ENCODE measurements at places on chromosomes 7 and 10.

GRCh38 chr7:2109251-2109872 lies 123.4 kb downstream of the MAD1L1 start:
- DNase-seq: no peak

DNA sequence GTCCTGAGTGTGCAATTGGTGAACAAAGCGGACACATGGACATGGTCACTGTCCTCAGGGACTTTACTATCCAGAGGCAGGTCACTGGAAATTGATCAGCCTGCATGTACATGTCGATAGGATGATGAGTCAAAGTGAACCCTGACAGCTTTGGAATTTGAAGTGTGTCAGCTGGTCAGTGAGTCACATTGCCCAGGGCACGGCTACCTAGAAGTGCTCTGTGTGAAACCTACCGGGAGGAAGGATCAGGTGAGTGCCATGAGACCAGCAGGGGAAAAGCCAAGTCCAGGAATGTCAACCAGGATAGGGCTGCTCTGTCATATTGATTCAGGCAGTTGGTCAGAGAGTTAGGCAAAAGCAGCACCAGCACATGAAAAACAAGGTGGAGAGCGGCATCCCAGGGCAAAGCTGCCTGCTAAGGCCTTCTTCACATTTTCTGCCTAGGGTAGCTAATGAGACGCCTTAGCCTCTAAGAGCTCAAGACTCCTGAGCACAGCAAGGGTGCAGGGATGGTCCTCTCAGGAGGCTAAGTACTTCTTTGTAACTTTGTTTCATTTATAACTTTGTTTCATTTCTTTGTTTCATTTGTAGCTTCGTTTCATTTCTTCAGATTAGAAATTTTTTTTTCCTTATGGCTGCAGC lies 19.4 kb upstream of the PDCD4 start:
- no peak for DNase-seq

- DNase-seq: no peak
These were observed 195.4 kb downstream of the SKIDA1 start for GRCh38 chr10:21329995-21330627.

GRCh38 chr10:42866115-42866995 lies 83.8 kb downstream of the BMS1 start:
- peak; percentile 63 for DNase-seq

- DNase-seq: no peak
These were observed 18.0 kb upstream of the DIP2C start for GRCh38 chr10:707456-707855.

- no peak for DNase-seq
These were observed 65.3 kb downstream of the OR13A1 start for GRCh38 chr10:45249978-45250693.

- DNase-seq: no peak
These were observed 114.8 kb downstream of the RAB18 start for GRCh38 chr10:27618906-27619305.

- DNase-seq: no peak
These were observed 1.6 kb downstream of the ADCK2 start for GRCh38 chr7:140674356-140674800.

DNA sequence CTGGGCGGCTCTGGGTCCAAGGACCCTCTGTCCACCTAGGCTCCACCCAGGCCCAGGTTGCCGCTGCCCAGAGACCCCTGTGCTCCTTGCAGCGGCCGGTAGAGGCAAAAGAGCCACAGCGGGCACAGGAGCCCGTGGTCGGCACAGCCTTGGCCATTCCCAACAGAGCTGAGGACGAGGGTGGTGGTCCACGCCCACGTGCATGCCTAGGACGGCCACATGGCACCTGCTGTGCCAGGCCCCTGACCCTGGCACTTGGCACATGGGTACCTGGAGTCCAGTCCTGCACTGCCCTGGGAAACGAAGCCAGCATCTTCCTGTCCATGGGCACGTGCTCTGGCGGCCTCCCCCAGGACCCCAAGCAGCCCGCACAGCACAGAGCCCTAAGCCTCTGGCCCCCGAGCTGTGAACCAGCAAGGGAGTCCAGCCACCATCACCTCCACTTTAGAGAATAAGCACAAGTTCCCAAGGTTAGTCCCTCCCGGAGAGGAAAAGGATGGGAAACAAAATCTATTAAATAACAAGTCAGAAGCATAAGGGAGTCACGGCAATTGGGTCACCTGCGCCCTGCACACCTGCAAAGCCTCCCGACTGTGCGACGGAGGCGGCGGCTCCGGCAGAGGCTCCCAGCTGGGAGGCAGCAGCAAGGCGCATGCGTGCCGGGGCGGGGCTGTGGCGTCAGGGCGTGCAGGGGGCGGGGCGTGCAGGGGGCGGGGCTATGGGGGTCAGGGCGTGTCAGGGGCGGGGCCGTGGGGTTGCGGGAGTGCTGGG lies 59.1 kb downstream of the STK32C start:
- peak; percentile 48 for DNase-seq

DNA sequence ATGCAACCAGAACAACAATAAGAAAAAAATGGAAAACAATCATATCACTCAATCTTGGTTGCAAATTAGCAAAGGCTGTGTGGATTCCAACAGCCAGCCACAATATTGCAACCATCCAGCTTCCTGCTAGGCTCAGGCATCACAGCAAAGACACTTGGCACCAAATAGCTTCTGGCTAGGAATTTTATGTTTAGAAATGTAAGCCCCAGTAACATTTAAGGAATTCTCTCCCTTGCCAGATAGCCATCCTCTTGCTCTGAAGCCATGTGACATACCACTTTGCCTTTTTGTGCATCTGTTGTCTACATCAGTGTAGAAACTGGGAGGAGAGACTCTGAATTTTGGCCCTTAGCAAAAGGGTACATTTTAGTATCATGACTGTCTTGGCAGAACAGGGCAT lies 22.2 kb downstream of the MKX start:
- DNase-seq: no peak

DNA sequence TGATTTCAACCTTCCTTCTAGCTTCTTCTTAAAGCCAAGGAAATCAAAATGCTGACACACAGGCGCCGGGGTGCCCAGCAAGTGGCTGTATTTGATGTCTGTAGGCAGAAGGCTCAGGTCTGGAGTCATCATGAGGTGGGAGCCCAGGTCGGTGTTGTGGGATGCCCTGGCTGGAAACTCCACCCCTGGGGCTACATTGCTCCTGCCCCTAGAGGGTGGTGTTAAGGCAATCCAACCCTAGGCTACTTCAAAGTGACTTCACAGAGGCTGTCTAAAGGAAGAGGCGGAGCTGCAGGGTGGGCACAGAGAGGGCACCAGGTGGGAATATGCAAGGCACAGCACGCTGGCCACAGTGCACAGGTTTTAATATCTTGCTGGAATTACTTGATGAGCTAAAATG lies 200.9 kb downstream of the ADAM12 start:
- DNase-seq: no peak

- DNase-seq: no peak
These were observed 663 bp downstream of the MACC1 start for GRCh38 chr7:20216406-20217036.

DNA sequence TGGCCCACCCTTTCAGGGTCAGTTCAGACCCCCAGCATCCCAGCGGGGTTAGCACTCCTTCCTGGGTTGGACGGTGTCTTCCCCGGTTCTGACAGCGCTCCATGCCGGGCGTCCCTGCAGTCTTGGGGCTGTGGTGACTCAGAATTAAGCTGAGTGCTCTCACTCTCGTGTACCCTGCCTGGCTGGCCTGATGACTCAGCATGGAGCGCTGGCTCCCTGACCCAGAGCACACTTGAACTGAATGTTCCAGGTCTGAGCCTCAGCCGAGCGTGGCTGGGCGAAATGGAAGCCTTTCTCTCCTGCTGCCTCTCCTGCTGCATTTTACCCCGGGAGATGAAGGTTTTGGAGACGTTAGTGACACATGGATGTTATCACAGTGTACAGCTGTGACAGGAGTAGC lies 7.1 kb downstream of the BAG3 start:
- no peak for DNase-seq
